Activated CD8-positive, alpha-beta memory T cell treated with anti-CD3 and anti-CD28 coated beads, Interleukin-2, amount 10 ng/mL, durations not matched to agents 7 days and 5 days (primary cell): ENCODE measurements at places on chromosomes 12 and 14. TPM values are rescaled to one million over a fixed set of nuclear protein-coding genes. Genes with fewer than 3 reads are reported as not detected.
A peak's percentile ranks its signal among the peaks of the same experiment; 100 is the strongest.

Gene ASIC1
- total RNA-seq: 19.0 TPM

DNA sequence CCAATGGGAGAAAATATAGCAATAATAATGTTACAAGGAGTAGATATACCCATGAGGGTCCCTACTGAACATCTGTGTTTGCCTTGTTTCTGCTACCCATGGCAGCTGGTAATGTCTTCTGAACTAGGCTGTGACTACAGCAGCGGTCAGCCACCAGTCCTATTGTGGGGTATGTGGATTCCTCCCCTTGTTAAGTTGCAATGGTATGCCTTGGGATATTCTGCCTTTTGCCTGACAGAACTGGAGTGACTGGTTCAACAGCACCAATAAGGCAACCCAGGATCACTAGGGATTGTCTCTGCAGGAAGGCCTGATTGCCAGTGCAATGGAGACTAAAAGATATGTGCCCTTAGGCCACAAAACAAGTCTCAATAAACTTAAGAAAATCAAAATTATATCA, 9.7 kb upstream of the ATL1 start:
- no peak for DNase-seq

GRCh38 chr14:100297320-100298300, 8.6 kb downstream of the SLC25A29 start:
- DNase-seq: no peak

DNA sequence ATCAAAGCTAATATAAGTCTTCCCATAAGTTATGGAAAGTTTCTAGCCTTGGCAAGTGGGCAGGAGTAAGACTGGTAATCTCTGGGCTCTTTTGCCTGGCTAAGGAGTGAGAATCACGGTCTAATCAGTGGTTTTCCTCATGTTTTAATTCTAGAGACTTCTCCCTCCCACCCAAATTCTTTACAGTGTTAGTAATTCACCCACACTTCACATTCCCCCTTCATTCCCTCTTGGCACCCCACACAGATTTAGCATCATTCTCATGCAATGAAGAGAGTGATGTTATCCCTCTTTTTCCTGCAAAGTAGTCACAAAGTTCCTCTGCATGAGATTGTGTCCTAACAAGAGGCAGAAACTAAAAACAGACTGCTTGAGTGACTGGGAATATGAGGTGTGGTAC, 28.6 kb upstream of the CACNA2D4 start:
- no peak for DNase-seq

Gene ATG2B
- 14.7 TPM for total RNA-seq

Gene FAM186B
- not detected for total RNA-seq

- DNase-seq: no peak
Measured at GRCh38 chr14:38255673-38256532, at the start of gene CLEC14A. Gene CLEC14A (minus strand): TSS chr14:38256093. CDS start chr14:38256022, 71 bp downstream.

GRCh38 chr12:82659343-82660207, 27.1 kb upstream of the TMTC2 start:
- no peak for DNase-seq

DNA sequence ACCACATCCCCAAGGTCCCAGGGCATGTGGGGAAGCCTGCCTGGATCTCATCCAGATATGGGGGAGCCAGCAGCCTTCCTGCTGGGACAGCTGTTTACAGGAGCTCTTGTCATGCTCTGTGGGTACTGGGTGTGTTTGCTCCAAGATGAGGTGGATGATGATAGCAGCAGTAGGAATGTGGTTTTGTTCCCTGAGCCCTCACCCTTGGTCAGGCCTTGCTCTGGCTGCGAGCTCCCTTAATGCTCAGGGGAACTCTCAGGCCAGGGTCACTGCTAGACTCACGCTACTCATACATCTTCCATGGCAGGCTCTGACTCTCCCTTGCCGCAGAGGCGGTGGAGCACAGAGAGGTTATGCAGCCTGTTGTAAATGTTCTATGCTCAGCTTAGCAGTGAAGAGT, 990.3 kb downstream of the AACS start:
- no peak for DNase-seq

- no peak for DNase-seq
Measured at GRCh38 chr12:13038491-13039161, 5.6 kb upstream of the FAM234B start.

Gene MYO1H
- total RNA-seq: not detected

Gene SLC39A2
- 0.44 TPM for total RNA-seq

Gene TMEM63C
- 0.50 TPM for total RNA-seq

DNA sequence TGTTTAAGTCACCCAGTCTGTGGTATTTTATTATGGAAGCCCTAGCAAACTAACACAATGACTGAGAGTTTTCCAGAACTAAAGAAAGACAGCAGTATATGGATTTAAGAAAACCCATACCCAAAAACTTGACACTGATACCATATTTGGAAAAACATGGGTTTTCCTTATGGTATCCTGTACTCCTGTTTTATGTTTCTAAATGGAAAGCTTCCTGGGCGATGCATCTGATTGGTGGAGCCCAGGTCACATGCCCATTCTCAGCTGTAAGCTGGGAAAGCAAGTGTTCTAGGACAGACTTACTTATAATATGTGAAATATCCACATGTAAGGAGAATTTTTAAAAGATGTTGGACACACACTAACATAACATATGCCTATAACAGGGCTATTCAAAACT, 4.5 kb upstream of the RNASE4 start:
- DNase-seq: peak; percentile 53

Gene SSTR1
- not detected for total RNA-seq

DNA sequence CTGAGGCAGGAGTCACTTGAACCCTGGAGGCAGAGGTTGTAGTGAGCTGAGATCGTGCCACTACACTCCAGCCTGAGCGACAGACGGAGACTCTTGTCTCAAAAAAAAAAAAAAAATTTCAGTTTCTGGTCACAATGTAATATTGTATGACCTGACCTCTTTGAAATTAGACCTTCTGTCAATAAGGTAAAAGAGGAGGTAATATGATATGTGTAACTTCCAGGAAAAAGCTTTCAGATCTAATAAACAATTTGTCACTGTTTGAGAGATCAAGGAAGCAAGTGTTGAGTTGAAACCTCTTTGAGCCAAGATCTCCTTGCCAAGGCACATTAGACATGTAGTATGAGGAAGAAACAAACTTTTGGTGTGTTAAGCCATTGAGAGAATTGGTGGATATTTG, 101.7 kb upstream of the ATF7IP start:
- no peak for DNase-seq

DNA sequence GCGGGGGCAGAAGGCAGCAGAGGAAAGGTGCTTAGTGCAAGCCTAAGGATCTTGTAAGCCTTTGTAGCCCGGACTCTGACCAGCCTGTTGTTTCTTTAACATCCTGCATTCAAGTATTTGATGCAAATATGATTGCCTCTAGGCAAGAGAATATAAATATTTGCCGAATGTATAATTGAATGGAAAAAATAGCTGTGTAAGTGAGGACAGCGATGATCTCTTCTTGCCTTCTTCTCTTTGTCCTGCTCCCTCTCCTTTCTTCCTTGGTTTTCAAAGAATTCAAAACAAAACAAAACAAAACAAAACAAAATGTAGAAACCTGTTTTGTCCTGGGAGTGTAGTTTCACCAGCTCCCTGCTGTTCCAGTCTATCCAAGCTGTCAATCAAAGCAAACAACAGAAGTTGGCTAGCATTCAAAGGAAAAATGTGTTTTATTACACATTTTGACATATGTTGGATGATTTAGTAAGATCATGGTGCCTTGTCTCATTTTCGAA, 74.9 kb upstream of the CPM start:
- DNase-seq: no peak

GRCh38 chr12:32402946-32403345, 3.6 kb downstream of the FGD4 start:
- no peak for DNase-seq

Gene COX8C
- not detected for total RNA-seq

DNA sequence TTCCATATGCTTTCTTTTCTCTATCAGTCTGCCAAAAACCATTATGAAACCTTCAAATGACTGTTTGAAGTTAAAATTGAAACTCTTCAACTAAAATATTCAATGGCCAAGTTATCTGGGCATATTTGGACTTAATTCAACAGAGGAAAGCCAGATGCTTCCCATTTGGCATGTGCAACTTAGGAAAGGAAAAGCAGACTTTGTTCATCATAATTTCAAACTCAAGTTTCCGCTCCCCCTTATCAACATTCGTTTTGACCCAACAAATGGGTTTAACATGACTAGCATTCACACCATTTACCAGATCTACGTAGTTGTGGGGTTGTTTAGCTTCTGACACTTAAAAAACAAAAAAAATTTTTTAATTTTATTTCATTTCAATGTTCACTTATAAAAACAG, 75.7 kb downstream of the PLEKHG7 start:
- no peak for DNase-seq

Gene POTEG
- not detected for total RNA-seq

Gene PLEKHH1
- 0.79 TPM for total RNA-seq

- no peak for DNase-seq
Measured at GRCh38 chr14:85325134-85326017, 204.6 kb upstream of the FLRT2 start.

DNA sequence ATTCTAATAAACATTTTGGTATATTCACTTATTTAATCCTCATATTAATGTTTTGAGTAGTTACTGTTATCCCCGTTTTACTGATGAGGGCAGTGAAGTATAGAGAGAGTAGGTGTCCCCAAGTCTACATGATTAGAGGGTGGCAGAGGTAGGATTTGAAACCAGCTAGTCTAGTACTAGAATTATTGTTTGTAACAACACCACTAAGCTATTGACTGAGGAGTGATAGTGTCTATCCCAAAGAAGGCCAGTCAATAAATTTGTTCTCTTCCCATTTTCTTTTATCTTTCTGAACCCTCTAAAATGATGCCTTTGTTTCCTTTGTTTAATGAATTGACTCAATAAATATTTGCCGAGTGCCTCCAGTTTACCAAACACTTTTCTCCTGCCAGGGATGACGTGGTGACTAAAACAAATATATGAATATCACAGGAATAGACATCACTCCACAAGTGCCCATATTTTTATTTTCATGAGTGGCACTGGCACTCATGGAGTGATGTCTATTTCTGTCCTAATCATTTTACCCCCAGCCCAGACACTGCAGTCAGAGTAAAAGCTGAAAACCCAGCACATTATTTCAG, 247.5 kb downstream of the SLC16A7 start:
- DNase-seq: no peak

- DNase-seq: no peak
Measured at GRCh38 chr12:115572440-115572839, 705.1 kb downstream of the MED13L start.

- DNase-seq: no peak
Measured at GRCh38 chr12:713281-713875, 39.0 kb upstream of the WNK1 start.

GRCh38 chr14:67881225-67881624, 61.6 kb downstream of the RAD51B start:
- DNase-seq: peak; percentile 48

DNA sequence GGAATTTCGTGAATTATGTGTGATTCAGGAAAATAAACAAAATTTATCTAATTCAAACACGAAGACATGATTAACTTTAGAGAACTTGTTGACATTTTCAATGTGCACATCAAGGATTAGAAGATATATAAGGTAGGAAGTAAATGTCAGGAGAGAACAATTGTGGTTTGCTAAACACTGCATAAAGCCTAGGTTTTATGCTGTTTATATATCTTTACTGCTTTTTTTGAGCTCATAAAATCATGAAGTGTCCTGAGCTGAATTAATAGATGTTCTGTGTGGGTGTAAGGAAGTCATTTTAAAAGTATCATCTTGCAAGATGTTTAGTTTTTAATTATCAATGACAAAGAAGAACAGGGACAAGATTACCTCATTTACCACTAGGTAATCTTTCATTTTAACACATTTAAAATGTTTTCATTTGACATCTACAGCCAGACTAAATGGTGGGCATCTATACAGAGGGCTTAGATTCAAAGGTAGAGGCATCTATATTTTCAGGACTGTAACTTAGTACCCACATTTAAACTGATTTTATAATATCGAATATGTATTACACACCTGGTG, 382.8 kb downstream of the ADAMTS20 start:
- DNase-seq: no peak

DNA sequence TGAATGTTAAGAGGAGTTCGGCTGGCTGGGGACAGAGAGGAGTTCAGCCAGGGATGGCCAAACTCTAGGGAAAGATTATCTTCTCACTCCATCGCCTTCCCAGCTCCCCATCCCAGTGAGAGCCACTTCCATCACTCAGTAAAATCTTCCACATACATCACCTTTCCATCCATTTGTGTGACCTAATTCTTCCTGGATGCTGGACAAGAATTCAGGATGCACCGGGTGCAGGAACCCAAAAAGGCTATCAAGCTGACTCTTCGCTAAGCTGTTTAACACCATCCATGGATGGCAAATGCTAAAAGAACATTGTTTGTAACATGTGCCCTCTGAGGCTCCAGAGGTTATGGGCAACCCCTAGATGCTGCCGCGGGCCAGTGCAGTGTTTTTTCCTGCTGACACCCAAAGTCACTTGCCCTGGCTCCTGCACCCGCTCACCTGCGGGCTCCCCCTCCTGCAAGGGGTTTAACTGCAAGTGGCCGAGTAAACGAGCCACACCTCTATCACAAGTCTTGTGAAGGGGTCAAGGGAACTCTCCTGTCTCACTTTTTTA, 216.0 kb upstream of the NPAS3 start:
- DNase-seq: no peak

DNA sequence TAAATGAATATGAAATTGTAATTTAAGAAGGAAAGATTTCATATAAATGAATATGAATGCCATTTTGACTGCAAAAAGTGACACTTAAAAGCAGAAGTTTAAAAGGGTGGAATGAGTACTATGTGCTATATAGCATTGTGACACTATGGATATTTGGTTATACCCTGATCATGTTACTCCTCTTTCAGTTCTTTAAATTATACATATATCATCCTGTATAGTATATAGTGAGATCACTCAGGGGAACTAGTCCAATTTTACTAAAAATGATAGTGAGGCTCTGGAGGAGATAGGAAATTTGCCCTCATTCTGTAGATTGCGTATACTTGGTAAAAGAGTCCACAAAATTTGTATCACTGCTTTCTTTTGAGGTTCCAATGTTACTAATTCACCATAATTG, 155.7 kb upstream of the BTG1 start:
- DNase-seq: no peak
